ENCODE measurements at places on chromosomes 3 and 15. TPM values are rescaled to one million over a fixed set of nuclear protein-coding genes. Genes with fewer than 3 reads are reported as not detected.

DNA sequence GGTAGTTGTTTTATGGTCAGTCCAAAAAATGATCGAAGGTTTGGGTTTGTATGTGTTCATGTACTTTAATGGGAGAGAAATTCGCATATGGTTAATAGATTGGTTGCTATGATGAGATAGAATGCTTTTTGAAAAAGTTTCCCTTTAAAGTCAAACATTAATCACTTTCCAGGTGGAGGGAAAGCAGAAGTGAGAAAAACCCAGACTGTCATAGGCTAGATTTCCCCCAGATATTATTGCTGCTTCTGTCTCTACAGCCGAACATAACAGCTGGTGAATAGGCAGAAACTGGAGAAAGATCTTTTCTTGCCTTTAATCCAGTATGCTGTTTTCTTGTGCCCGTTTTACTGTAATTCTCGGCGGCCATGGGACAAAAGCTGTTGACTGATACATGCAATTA is 287.6 kb downstream of the SOX2 start:
- no peak for DNase-seq

DNA sequence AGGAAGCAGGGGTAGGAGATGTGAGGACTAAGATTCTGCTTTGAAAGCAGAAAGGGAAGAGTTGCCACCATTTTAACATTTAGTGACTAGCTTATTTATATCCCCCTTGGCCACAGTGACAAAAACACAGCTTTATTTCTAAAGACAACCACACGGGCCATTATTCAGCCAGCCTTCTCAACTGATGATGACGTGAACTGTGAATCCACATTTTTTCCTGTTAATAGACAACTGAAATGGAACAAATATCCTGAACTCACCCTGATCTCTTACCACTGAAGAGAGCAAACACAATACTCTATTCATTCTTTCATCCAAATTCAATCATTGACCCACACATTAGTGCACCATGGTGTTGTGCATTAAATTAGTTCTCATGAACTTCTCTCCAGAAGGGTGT is 145.1 kb downstream of the TNIK start:
- no peak for DNase-seq

DNA sequence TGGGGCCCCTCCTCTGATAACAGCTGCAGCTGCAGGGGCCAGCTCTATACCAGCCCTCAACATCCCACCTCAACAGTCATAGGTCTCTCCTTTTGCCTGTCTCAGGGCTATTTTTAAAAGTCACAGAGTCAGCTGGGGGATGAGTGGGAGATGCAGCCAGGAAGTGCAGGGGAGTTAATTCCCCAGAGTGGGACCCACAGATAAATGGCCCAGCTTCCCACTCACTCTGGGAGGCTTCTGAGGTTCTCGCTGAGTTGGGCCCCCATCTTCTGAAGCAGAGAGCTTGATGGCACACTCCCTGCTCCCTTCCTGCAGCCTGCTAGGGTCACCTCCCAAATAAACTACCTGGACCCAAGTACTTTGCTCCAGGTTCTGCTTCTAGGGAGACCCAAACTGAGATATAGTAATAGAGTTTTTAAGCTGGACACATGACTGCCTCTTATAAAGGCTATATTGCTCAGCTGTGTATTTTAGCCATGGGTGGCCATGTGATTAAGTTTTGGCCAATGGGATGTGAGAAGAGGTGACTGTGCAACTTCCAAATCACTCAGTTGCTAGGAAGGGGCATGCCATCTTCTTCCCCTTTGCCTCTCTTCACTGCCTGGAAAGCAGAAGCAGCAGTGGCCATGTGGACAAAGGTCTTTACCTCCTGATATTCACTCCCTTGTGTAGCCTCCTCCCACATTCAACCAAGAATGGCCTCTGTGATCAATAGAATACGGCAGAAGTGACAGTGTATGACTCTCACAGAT is 15.5 kb upstream of the VIPR1 start:
- no peak for DNase-seq

GRCh38 chr3:109339714-109340648 is 2.6 kb upstream of the DPPA4 start:
- DNase-seq: no peak

DNA sequence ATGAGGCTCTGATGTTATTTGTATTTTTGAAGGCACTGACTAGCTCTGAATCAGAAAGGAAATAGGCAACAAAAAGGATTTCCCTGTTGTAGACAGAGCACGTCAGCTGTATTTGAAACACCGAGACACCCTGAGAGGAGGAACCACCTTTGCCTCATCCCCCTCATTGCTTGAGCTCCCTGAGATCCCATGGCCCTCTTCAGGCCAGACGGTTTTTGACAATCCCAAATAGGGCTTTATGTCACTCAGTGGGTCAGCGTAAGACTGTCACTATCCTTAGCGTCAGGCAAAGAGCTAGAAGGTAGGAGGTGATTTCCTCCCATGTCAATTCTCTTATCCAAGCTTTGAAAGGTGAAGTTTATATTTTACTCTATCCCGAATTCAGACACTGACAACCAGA is 254.3 kb downstream of the ZNF621 start:
- no peak for DNase-seq

GRCh38 chr3:111077369-111077768 is 5.8 kb downstream of the NECTIN3 start:
- no peak for DNase-seq

- DNase-seq: no peak
Measured at GRCh38 chr15:69386284-69386683, 27.9 kb upstream of the KIF23 start.

- DNase-seq: no peak
Measured at GRCh38 chr3:106256249-106256957, 387.6 kb upstream of the CBLB start.

DNA sequence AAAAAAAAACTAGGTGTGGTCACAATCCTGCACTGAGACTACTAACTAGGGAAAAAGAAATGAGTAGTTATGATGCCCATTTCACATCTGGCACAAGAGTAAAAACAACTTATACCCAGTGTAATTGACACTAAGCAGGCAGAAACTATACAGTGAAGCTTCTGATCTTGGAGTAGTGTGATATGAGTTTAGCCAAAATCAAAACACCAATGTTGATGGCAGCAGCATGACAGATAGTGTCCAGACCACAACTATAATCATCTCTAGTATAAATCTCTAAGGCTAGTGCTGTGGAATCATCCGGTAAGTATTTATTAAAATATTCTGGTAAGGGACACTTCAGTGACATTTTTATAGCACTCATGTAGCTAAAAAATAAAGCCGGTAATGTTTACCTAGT is 108.5 kb upstream of the EPHA6 start:
- DNase-seq: no peak

DNA sequence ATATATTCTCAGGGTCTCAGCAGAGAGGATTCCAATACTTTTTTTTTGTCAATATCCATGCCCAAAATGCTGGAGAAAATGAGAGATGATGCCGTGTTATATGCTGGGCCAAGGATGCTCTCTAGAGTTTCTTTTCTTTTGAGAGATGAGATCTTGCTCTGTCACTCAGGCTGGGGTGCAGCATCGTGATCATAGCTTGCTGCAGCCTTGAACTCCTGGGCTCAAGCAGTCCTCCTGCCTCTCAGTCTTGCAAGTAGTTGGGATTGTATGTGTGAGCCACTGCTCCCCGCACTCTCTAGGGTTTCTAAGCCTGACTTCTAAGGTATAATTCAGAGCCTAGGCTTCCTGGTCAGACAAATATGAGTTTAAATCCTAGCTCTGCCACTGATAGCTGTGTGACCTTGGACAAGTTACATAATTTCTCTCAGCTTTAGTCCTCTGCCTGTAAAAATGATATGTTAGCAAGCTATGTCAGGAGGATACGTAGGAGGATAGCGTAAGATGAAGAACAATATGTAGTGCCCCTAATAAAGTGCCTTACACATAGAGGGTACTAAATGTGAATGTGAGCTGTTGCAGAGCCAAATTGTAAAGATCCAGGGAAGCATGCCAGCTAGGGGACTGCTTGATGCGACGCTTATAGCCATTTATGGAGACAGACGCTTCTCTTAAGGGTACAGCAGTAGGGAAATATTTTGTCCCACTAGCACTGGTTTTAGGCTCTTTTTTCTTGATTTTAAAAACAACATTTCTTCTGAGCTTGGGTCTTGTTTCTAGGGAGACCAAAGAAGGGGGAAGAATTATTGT is 7.4 kb downstream of the STARD9 start:
- no peak for DNase-seq

GRCh38 chr3:168998792-168999191 is 664.7 kb downstream of the MECOM start:
- no peak for DNase-seq

- DNase-seq: no peak
Measured at GRCh38 chr3:138687236-138687635, 78.7 kb downstream of the FAIM start.

Gene SCAMP5
- 0.43 TPM for total RNA-seq

Gene ZBTB20
- total RNA-seq: 60.3 TPM

Gene CATSPER2
- 1.4 TPM for total RNA-seq

Gene TM4SF4
- not detected for total RNA-seq

Gene ZNF609
- 16.0 TPM for total RNA-seq

Gene KCNAB1
- total RNA-seq: 15.1 TPM
